ENCODE measurements at places on chromosomes 4 and X.

GRCh38 chrX:103783196-103783595 is 6.6 kb downstream of the PLP1 start:
- no peak for DNase-seq

DNA sequence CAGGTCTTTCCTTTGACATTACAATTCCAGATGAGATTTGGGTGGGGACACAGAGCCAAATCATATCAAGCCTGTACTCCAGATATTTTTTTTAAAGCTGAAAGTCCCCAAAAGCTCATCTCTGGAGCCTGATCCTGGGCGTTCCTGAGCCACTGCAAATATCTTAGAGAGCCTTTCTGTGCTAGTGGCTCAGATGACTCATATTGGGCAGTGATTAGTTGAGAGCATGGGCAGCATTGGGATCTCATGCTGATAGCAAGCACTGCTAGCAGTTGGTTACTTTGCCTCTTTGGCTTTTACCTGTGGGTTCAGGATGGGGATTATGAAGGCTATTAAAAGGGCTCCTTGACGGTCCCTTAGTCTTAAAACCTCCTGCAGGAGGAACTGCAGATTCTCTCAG is 51.4 kb upstream of the SCRG1 start:
- peak; percentile 6 for DNase-seq

GRCh38 chr4:76194325-76194724 is 19.3 kb downstream of the SCARB2 start:
- peak; percentile 94 for DNase-seq

- no peak for DNase-seq
Measured at GRCh38 chr4:104494185-104494584, 509 bp downstream of the CXXC4 start.

- no peak for DNase-seq
Measured at GRCh38 chr4:3767570-3768288, 1.5 kb downstream of the ADRA2C start.

DNA sequence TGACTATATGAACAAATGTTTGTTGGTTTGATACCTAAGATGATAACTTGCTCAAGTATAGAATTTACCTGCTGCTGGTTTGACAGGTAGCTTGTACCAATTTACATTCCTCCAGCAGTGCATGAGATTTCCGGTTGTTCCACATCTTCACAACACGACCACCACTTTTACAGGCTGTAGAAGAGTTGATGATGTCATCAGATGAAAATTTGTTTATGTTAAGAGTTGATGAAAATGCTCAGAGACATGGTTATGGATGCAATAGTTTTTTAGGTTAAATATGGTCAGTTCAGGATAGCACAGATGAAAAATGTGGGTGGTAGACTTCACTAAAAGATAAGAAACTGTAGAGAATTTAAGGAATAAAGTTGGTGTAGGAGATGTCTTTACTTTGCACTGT is 468.3 kb downstream of the PCDH18 start:
- DNase-seq: no peak

DNA sequence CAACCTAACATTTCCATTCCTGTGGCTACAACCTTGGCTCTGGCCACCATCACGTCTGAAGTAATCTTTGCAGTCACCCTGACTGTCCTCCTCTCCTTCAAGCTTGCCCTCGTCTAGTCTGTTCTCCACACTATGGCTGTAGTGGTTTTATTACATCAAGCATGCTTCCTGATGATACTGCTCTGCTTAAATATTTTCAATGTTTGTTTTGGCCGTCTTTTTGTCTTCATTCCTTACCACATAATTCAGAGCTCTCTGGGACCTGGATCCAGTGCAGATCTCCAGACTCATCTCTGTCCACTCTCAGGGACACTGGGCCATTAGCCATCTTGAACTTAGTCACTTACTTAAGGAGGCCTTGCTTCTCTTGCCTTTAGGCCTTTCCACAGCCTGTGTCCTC is 27.7 kb upstream of the FREM3 start:
- peak; percentile 85 for DNase-seq

DNA sequence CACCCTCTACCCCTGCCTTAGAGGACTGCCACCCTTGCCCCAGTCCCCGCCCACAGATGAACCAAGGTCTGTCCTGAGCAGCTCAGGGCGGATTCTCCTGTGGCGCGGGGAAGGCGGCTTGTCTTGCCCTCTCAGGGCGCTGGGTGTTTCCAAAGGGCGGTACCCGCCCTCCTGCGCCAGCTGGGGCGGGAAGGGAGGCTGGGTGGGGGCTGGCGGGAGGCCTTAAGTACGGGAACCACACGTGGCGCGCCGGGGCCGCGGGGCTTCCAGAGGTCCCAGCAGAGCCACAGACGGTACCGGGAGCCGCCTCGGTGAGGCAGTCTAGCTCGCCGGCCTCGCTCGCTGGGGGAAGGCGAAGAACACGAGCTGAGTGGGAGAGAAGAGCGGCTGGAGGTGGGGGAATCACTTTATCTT is 361.1 kb downstream of the MID1IP1 start:
- no peak for DNase-seq

DNA sequence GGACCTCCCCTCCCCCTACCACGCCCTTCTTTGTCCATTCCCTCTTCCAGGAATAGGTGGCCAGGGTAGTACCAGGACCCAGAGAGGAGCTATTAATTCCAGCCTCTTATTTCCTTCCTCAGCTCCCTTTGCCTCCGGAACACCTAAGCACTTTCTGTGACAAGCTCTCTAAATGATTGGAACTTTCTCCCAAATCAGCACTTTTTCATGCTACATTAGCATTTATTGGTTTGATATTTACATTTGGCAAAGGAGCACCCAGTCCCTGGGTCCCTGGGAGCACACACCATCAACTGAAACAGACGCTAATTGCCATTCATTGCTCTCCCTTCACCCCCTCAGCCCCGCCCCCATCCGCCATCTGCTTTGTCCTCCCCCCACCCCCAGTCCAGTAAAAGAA is 182.0 kb upstream of the BCOR start:
- no peak for DNase-seq

DNA sequence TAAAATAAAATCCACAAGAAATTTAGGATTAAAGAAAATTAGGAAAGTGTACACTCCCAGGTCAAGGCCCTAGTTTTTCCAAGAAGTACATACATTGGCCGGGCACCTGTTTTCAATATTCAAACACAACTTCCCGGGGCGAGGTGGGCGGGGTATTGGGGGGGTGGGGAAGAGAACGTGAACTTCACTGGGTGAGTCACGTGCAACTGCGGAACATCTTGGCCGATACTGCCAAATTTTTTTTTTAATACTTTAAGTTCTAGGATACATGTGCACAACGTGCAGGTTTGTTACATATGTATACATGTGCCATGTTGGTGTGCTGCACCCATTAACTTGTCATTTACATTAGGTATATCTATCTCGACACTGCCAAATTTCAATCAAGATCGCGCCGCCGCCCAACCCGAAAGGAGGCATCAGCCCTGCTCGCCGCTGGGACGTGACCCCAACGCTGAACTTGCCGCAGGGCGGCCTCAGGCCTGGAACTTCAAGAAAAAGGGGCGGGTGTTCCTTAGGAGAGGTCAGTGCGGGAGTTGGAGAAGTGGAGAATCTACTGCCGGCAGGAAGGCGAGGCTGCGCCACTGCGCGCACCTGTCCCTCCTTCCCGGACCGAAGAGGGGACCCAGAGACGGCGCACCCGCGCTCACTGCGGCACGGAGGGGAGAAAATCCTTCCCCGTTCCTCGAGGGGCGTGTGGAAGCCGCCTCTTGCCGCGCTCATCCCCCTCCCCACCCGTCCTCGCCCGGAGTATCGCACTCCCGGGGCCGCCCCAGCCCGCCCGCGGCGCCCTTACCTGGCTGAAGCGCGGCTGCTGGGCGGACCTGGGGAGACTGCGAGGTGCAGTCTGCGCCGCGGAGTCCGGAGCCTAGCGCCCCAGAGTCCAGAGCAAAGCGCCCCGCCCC is at the start of gene TEC:
TSS of gene TEC (minus strand) at position 883 of the 905 bp plus-strand sequence. CDS start 41,224 bp downstream, outside the sequence.
- no peak for DNase-seq

GRCh38 chr4:73822389-73822788 is 14.1 kb upstream of the CXCL6 start:
- no peak for DNase-seq

- peak; percentile 18 for DNase-seq
Measured at GRCh38 chr4:15654593-15655222, 449 bp downstream of the FBXL5 start.

DNA sequence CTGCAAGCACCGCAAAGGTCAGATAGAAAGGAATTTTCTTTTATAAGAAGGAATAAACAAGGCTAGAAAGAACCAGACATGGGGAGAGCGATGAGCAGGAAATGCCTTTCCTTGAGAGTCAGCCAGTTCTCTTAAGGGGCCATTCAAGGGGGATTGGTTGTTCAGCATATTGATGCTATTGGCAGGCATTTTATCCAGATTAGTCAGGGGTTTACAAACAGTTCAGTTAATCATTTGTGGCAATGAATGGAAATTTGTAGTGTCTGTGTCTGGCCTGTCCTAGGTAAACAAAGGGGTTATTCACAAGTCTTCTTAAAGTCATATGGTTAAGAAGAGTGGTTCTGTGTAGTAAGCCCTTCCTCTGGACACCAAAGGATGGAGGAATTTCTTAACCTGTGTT is 184.7 kb upstream of the FRMPD4 start:
- DNase-seq: peak; percentile 82

DNA sequence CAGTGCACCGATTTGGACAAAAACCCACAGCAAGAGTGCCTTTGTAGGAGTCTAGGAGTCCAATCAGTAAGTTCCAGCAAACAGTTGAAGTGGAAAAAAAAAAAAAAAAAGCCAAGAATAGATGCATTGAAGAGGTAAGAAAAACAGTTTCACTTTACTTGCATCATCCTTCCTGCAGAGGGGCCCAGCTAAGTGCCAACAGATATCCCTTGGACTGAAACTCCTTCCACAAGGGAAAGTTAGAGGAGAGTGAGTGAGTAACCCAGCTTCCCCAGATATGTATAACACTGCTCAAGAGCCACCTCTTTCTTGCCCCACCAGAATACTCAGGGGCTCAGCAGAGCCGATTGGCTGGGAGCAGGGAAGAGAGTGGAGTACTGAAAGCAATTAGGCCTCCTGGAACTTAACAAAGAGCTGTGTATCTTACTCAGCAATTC is 617.7 kb upstream of the SMIM31 start:
- peak; percentile 29 for DNase-seq

DNA sequence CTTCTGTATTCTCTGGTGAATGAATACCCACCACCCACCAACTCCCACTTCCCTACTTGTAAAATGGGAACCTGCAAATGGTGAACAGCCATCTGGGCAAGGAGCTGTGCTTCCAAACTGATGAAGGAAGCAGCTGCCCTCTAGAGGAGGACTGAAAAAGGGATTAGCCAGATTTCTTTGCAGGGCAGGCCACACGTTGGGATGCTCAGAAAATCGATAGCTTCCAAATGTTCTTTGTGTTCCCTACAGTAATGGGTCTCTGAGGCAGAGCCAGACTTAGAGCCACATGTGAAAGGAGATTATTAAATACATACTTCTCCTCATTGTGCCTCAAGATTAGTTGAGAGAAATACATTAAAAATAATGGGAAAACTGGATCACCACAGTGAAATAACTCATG is 39.3 kb upstream of the LPAR4 start:
- DNase-seq: peak; percentile 33

GRCh38 chrX:132612821-132613564 is 124.2 kb upstream of the MBNL3 start:
- DNase-seq: peak; percentile 27

- peak; percentile 14 for DNase-seq
Measured at GRCh38 chr4:41506130-41506529, 31.8 kb upstream of the LIMCH1 start.

GRCh38 chr4:56320293-56320692 is 67.0 kb downstream of the AASDH start:
- DNase-seq: no peak

DNA sequence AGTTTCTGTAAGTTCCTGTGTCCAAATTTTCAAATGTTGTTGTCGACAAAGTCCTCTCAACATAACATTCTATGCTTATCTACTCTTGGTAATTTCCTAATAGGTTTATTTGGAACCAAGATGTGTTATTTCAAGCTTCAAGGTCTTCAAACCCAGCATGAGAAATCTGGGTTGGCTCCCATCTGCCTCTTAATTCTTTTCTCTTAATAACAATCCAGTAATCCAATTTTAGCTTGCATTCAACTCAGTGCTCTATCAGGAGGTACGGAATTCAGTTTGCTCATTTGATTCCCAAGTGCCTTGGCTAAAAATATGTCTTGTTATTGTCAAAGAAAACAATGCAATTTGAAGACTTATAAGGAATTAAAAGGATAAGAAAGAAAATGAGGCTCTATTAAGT is 235.5 kb upstream of the MID1 start:
- no peak for DNase-seq

- no peak for DNase-seq
Measured at GRCh38 chrX:97471071-97471470, 587.4 kb downstream of the RPA4 start.

GRCh38 chr4:84279678-84280077 is 219.4 kb downstream of the NKX6-1 start:
- DNase-seq: peak; percentile 16

DNA sequence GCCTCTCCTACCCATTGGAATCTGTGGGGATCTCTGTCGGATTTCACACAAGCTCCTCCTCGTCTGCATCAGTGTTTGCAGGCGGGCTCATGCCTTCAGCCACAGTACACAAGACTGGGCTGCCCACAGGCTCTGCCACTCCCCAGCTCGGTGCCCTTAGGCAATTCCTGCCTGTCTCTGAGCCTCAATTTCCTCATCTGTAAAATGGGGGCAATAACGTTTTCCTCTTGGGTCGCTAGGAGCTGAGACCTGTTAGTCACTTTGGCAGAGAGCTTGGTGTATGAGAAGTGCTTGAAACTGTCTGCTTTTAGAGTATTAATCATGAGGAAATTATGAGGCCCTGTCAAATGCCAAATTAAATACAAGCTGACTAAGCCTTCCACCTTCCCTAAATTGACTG is 27.6 kb upstream of the MSX1 start:
- DNase-seq: no peak

DNA sequence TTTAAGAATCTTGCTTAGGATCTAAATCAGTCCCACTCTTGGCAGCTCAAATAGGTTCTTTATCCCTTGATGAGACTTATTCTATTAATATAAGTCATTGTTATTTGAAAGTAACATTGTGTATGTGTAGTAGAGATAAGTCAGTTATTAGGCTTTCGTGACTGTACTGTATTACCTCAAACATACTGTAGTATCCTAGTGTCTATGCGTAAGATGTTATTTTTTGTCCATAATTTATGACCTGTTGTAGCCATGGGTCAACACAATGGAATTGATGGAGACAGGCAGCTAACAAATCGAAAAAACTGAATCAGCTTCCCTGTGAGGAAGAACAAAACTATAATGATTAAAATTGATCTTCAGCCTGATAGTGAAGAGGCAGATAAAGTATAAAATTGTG is 41.8 kb downstream of the CLCN3 start:
- no peak for DNase-seq

DNA sequence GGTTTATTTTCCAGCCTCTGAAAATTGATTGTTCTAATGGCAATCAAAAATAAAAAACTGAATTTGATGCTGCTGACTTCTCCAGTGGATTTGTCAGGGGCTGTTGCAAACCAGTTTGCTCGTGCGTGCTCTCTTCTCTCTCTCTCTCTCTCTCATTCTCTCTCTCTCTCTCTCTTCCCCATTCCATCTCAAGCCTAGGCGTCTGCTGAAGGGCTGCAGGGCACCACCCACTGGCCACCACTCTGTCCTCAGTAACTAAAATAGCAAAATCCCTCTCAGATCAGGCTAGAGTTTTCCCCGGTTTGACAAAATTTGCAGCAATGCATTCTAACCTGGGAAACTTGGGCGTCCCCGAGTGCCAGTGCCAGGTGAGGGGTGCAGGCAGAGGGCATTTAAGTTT is 19.4 kb downstream of the NKX6-1 start:
- DNase-seq: no peak

GRCh38 chrX:130144509-130144908 is 21.1 kb downstream of the AIFM1 start:
- DNase-seq: no peak

- DNase-seq: no peak
Measured at GRCh38 chr4:152278172-152278504, 257.8 kb downstream of the FBXW7 start.

Measured in brain microvascular endothelial cell (primary cell).